Stimulated activated CD4-positive, alpha-beta T cell treated with anti-CD3 and anti-CD28 coated beads, Interleukin-15, amount 100 ng/mL, for 48 hours (primary cell): ENCODE measurements at places on chromosomes 6 and 20.

DNA sequence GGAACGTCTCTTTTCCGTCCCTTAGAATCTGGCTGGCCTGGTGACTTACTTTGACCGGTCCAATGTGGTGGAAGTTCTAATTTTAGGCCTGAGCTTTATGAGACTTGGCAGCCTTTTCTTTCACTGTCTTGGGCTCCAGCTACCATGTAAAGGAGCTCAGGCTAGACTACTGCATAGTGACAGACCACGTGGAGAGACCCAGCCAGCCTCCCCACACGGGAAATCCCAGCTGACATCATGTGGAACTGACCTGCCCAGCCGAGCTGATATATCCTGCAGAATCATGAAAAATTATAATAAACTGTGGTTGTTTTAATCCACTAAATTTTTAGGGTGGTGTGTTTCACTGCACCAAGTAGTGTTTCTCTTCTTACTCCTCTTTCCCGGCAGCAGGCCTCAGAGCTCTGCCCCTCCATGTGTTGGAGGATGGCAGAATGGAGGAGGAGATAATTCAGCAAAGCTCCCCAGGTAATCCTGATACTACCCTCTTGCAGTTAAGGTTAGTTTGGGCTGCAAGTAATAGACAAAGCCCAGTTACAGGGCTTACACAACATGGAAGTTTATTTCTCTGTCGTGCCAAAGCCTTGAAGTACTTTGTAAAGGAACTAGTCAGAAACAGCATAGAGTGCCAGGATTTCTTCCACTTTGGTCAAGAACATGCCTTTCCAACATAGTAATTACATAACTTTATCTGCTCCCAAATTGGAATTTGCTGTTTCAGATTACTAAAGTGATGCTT is 87.5 kb downstream of the SH3BGRL2 start:
- DNase-seq: no peak

GRCh38 chr20:21840991-21841390 is 135.5 kb downstream of the PAX1 start:
- DNase-seq: no peak

GRCh38 chr6:14770572-14770971 is 475.3 kb upstream of the JARID2 start:
- DNase-seq: no peak

GRCh38 chr6:34047913-34048867 is 97.7 kb downstream of the GRM4 start:
- no peak for DNase-seq

DNA sequence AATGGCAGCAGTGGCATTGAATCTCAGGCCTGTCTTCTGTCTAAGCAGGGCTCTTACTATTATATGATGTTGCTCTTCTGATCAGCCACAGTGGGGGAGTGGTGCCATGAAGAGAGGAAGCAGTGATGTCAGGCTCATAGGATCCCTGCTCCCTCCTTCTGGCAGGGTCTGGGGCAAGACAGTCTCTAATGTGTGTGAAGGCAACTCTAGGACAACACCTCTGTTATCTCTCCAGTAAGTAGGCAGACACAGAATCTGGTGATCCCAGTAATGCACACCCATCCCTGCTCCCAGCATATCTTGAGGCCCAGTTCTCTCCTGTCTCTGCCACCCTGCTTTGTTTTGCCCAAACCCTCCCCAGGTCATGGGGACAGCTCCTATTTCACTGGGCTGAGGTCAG is 8.8 kb downstream of the C20orf202 start:
- DNase-seq: no peak

DNA sequence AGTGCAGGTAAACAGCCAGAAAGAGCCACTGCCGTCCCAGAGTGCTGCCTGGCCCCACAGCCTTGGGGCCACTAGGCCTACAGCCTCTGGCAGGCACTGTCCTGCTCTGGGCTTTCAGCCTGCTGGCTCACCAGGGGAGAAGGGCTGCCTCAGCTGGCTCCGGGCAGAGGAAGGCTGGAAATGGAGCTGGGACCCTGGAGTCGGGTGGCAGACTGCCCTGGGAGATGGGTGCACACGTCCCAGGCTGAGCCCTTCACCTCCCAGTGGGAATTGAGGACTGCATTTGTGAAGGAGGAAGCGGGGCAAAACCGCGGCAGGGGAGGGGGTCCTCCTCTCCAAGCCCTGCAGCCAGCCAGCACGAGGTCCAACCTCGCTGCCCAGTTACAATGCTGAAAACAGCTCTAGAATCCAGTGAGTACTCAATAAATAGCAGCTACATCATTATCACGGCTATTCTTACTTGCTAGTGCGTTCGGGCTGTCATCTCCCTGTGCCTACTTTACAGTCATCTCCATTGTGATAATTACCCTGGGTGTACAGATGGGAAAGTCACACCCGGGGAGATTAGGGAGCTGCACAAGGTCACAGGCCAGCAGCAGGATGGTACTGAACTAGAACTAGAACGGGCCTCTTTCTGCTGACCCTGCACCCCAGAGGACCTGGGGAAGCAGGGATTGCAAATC is 13.1 kb downstream of the ACSS1 start:
- no peak for DNase-seq

- no peak for DNase-seq
Measured at GRCh38 chr20:63433756-63434531, 38.5 kb downstream of the KCNQ2 start.

GRCh38 chr6:3252369-3252768 is 6.4 kb upstream of the PSMG4 start:
- no peak for DNase-seq

GRCh38 chr20:9353916-9354276 is 160.5 kb upstream of the LAMP5 start:
- no peak for DNase-seq

- DNase-seq: no peak
Measured at GRCh38 chr6:101517632-101518031, 124.1 kb downstream of the GRIK2 start.

DNA sequence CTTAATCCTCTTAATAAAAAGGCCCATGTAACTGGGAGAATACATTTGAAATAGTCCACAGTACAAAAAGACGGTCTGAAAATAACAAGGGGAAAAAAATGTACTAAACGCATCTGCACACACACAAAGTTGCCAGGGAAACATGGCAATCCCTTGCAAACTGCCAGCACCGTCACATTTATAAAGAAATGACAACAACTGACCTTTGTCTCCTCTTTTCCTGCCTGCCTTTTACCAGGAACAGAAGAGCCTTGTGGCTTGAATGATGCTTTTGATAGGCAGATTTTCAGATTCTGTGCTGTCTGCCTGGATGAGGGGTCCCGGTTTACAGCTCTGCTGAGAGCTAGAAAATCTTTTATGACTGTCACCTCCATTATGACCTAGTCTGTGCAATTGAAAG is 308.6 kb upstream of the ZFP64 start:
- DNase-seq: no peak

DNA sequence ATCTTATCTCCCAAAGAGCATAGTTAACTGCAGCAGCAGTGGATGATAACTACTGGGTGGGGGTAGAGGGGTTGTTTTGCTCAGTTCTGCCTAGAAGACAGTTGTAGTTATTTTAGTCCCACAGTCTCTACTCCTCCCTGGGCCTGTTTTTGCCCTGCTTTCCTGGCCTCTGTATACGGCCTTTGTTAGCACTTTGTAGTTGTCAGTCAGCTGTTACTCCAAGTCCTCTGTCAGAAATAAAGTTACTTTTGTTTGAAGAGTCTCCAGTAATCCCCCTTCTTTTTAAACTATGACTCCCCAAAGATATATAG is 113.9 kb downstream of the SLC16A10 start:
- DNase-seq: no peak

DNA sequence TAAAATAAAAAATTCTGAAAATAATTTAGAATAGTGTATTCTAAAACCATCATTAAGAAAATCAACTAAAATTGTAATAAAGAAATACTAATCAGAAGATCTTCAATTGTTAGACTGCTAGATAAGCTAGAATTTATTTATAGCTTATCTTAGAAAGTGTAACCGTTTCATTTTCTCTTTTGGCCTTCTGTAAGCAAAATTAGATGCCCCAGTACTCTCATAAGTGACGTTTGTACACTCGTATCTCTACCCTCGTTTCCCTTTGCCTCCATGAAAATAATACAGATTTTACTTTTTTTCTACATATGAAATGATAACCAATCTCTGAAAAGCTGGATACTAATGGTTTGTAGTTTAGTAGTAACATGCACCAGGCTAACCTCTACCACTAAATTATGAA is 19.8 kb downstream of the DSE start:
- no peak for DNase-seq

GRCh38 chr20:42179768-42180167 is 561.6 kb upstream of the CHD6 start:
- DNase-seq: no peak

DNA sequence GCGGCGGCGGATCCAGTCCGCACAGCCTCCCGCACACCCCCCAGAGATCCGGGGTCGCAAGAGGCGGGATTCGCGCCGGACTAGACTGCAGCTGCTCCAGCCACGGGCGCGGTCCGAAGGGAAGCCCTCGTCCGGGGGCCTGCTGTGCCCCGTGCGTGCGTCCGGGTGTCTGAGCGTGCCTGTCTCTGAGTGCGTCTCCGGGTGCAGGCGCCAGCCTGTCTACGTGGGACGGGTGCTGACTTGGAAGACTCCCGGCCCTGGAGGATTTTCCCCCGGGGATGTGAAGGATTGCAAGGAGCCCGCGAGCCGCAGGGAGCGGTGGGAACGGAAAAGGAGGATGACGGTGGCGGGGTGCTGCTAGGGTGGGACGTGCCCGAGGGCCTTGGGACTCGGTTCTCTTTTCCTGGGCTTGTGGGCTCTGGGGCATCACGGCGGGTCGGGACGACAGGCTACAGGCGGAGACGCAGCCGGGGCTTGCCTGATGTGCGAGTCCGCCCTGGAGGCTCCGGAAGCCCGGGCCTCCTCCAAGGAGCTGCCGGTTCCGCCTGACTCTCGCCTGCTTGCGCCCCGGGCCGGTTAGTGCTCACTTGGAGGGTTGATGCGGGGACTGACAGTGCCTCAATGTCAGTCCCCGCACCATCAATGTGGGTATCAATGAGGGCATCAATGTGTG is 5.7 kb downstream of the MAFB start:
- no peak for DNase-seq

GRCh38 chr6:80133020-80133419 is 26.5 kb downstream of the BCKDHB start:
- DNase-seq: no peak

DNA sequence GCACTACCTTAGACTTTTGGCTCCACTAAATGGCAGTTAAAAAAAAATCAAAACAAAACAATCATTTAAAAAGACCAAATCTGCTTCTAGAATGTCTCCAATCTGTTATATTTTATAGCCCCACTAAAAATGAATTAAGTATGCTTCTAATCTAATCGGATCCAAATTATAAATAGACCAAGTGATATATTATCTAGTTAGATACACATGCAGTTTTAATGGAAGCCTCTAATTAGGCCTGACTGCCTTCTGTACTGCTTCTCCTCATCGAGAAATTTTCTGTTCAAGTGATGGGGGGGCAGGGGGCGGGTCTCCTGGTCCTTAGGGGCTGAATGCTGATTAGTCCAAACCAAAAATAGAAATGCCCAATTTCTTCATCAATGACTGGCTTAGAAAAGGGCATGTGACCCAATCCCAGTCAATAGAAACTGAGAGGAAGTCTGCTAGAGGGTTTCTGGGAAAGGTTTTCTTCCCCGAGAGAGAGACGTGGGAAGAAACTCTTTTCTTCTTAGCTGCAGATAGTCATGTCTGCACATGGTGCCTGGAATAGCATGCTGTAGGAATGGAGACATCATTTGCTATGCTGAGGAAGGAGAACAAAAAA is 6.9 kb downstream of the SESN1 start:
- DNase-seq: no peak

- no peak for DNase-seq
Measured at GRCh38 chr6:75776461-75776860, 27.4 kb downstream of the MYO6 start.

DNA sequence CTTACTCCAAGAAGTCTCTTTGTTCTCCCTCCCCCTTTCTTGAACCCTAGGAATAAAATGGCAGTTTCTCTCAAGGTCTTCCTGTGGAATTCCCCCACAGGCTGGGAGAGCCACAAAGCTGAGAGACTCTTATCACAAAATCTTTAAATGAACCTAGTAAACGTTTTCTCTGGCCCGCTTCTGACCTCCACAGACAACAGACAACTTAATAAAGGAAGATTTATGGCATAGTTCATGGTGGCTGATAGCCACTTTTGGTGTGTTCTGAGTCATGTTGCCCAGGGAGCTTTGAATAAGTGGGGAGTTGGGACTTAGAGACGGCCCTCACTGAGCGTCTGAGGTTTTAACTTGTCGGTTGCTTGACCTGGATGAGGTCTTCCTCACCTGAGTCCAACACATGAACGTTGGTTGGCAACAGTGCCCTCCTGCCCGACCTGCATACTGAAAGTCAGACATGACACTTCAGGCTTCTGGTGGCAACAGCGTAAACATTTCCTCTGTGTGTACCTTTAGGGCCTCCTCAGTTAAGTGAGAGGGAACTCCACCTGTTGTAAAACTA is 124.1 kb downstream of the FOXO3 start:
- DNase-seq: no peak

- DNase-seq: no peak
Measured at GRCh38 chr6:169783401-169783800, 32.0 kb downstream of the ERMARD start.

- no peak for DNase-seq
Measured at GRCh38 chr6:149169761-149170511, 147.6 kb upstream of the TAB2 start.

- no peak for DNase-seq
Measured at GRCh38 chr6:116012951-116013350, 47.7 kb downstream of the FRK start.

- DNase-seq: no peak
Measured at GRCh38 chr6:125947615-125948014, 9.0 kb upstream of the HINT3 start.

DNA sequence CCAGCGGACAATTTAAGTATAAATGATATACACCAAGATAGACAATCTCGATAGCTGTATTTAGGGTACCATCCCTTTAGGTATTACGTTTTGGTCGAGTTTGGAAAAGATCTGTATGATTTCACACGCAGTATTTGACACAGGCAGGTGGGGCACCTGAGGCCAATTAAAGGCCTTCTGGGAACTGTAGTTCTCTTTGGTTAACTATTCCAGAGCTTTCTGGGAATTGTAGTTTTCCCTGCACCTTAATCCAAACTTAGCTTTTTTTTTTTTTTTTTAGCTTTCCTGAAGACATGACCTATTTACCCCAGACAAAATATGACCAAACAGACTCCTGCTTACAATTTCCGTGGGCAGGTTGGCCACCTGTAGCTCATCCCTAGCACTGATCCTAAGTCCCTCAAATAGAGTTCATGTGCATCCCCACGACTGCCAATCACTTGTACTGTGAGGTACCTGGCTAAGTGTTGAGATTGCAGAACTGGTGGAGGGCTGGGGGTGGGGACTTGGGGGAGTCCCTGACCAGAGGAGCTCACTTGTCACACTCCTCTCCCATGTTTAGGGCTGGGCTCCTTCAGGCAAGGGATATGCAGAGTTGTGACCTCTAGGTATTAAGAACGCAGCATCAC is 999 bp upstream of the EHMT2 start:
- DNase-seq: no peak

- DNase-seq: no peak
Measured at GRCh38 chr6:46918806-46919205, 2.9 kb downstream of the ADGRF5 start.

- DNase-seq: no peak
Measured at GRCh38 chr6:133693565-133693964, 195.3 kb upstream of the TCF21 start.

GRCh38 chr6:24506814-24507520 is 12.2 kb downstream of the ALDH5A1 start:
- DNase-seq: no peak

- DNase-seq: no peak
Measured at GRCh38 chr20:17594443-17594842, 24.6 kb downstream of the DSTN start.
